ENCODE measurements at places on chromosomes 2 and 18. TPM values are rescaled to one million over a fixed set of nuclear protein-coding genes. Genes with fewer than 3 reads are reported as not detected.
A peak's percentile ranks its signal among the peaks of the same experiment; 100 is the strongest.

DNA sequence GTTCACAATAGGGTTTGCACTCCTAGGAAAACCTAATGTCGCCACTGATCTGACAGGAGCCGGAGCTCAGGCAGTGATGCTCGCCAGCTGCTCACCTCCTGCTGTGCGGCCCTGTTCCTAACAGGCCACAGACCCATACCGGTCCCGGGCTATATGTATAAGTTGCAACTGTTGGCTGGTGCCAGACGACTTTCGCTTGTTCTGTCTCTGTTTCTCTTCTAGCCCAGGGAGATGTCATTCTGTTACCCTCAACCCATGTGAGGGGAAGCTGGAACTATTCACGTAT is 170.3 kb downstream of the BCL2 start:
- DNase-seq: no peak

GRCh38 chr2:109151519-109151918 is 22.5 kb downstream of the SH3RF3 start:
- no peak for DNase-seq

DNA sequence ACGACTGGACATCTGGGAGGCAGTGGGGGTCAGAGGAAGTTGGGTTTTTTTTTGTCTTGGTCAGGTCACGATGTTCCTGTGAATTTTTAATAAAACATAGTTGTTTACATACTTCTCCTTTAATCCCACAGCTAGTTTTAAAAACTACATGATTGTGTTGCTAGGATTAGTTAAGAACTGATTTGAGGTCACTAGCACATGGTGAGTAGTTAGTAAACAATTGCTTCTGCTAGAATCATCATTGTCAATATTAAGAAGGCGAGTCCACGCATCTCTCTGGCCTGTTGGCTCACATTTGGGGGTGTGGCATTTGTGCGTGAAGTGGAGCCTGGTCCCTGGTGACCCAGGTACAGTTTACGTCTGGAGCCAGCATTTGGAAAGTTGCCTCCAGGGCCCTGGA is 59.4 kb downstream of the AGAP1 start:
- DNase-seq: no peak

- DNase-seq: no peak
Observed at GRCh38 chr18:22163416-22164161, 5.8 kb upstream of the GATA6 start.

- DNase-seq: no peak
Observed at GRCh38 chr2:86790676-86791572, at the start of gene CD8A. TSS of gene CD8A (minus strand) at chr2:86790913. CDS start at chr2:86790825, 88 bp downstream.

DNA sequence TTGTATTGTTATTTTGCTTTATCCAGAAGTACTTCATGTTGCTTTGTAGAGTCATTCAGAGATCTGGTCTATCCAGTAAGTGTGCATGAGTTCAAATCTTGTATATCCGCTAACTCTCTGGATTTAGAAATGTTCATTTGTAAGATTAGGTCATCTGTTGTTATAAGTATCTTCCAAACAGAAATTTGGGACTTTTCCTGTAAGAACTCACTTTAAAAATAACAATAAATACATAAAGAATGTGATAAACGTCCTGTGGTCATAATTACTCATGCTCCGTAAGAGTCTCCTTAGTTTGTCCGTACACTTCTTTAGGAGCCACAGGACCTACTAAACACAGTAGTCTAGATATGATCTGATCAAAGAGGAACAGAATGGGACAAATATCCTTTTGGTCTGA is 699.9 kb upstream of the SLC8A1 start:
- no peak for DNase-seq

DNA sequence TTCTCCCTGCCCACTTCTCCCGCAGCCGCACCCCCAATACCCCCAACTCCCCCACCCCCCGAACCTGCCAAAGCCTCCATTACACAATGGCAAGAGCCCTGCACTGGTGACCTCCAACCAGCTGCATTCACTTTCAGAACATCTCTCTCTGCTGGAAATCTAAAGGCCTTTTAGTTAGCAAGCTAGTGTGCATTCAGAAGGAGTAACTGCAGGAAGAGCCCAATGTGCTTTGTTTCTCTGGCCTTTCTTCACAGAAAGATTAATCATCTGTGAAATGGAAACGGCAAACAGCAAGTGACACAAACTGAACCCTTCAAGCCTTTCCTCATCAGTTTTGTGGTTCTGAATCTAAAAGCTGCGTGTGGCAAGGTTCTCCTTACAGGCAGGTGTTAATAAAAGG is 124.2 kb downstream of the OLA1 start:
- no peak for DNase-seq

GRCh38 chr18:61869636-61870035 is 23.2 kb downstream of the RNF152 start:
- DNase-seq: no peak

DNA sequence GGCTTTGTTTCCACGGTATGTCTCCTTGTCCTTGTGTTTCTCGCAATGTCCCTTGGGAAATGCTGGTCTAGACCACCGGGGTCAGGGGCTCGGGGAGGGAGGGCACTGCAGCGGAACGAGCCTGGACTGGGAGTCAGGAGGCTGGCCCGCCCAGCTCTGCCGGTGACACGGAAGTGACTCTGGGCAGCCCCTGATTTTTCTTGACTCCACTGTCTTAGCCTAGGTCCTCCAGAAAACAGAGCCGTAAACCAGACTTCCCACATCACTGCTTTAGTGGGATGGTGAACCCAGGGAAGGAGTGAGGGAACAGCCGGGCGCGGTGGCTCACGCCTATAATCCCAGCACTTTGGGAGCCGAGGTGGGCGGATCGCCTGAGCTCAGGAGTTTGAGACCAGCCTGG is 144.2 kb downstream of the ASB1 start:
- no peak for DNase-seq

DNA sequence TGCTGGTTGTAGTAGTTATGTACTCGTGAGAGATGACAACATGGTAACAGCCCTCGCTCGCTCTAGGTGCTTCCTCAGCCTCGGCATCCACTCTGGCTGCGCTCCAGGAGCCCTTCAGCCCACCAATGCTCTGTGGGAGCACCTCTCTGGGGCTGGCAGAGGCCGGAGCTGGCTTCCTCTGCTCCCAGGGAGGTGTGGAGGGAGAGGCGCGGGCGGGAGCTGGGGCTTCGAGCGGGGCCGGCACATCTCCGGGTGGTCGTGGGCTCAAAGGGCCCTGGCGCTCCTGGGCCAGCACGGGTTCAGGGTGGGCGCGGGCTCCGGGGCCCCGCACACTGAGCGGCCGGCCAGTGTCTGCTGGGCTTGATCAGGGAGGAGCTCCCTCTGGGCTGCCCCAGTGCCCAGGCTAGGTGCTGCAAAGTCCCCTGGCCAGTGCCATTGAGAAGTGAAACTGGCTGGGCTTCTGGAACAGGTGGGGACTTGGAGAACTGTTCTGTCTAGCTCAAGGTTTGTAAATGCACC is 1012.1 kb downstream of the CNTNAP5 start:
- no peak for DNase-seq

- no peak for DNase-seq
Observed at GRCh38 chr2:230383453-230383852, 32.5 kb upstream of the SP100 start.

DNA sequence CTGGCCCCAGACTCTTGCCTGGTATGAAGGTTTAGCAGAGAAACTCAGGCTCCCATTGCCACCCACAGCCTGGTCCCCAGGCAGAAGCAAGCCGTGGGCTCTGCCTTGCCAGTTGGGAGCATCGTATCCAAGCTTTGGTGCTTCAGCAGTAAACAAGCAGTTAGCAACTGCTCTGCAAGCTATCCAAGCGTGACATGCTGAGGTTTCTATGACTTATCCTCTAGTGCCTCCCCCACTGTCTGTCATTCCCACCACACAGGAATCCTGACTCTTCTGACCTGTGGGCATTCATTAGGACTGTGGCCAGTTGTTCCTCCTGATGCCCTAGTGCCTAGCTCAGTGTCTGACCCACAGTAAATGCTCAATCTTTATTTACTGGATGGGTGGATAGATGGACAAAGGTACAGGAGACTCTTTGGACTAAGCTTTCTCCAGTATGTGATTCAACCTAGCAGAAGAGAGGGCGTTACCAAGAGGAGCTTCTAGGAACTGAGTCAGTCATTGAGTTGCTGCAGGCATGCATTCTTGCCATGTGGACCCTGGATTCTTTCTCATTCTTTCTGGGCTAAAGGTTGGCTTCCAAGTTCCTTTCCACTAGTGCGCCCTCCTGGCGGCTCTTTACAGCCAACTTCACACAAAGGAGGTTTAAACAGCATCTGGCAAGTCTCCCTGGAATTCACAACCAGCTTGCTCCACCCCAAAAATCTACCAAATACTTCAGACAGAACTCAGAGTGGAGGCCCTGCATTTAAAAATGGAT is 40.6 kb upstream of the MRPL19 start:
- DNase-seq: no peak

DNA sequence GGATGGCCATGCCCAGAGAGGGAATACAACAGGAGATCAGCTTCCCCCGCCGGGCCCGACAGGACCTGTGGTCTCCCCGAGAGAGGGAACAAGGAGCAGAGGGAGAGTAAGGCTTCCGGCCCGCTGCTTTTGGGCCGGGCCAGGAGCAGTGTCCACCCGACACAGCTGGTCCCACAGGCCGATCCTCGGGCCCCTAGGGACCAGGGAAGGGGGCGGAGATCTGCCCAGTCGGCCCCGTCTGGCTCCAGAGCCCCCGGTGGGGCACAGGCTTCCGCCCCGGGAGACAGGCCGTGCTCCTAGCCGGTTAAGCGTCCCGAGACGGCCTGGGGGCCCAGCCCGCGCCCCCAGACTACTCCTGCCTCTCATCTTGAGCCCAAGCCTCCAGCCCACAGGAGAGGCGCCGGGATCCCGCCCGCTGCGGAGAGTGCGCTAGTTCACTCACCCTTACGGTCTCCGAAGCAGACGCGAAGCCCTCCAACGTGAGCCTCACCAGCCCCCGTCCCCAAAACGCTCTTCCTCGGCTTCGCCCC is at the start of gene MCFD2:
TSS of gene MCFD2 (minus strand) at position 526 of the 530 bp plus-strand sequence. CDS start 6,635 bp downstream, outside the sequence.
- DNase-seq: peak; percentile 89

GRCh38 chr2:224407241-224407701 is 5.4 kb upstream of the FAM124B start:
- DNase-seq: no peak

DNA sequence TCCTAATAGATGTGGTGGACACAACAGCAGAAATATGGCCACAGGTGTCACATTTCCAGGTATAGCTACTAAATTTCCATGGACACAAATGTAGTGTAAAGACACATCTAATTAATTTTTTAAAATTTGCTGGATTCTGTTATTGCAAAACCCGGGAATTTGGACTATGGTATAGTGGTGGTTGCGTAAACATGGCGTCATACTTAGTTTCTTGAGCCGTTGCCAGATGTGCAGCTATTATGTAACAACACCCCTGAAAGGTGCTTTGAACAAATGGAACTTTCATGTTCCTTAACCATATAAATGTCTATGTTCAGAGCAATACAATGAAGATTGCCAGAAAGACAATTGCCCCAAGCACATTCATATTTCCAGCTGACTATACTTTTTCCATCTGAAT is 85.9 kb downstream of the HRH4 start:
- DNase-seq: no peak

Gene MALL
- total RNA-seq: 21.7 TPM

Gene RESP18
- not detected for total RNA-seq

Gene LBX2
- total RNA-seq: 0.75 TPM

Gene GKN2
- total RNA-seq: not detected

Gene SCN9A
- 15.2 TPM for total RNA-seq

Gene GCG
- total RNA-seq: not detected

Gene VWA3B
- 0.36 TPM for total RNA-seq

Measured in aorta (tissue), 5 donors.